ENCODE measurements at places on chromosomes 12 and 14.

DNA sequence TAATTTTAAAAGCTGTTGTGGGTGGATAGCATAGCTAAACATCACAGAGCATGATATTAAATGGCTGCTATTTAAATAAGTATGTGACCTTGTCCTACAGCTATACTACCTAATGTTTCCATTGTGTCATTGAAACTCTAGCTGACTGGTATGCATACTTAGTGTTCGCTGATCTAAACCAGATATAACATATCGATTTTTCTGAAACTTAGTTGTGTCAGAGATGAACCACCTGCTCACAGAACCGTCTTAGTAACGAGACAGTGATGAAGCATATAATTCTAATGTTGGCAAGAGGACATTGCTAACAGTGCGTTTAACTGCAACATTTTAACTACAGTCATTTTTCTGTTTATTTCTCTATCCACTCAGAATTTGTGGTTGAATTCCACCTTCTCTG, 36.1 kb upstream of the NUAK1 start:
- no peak for DNase-seq

DNA sequence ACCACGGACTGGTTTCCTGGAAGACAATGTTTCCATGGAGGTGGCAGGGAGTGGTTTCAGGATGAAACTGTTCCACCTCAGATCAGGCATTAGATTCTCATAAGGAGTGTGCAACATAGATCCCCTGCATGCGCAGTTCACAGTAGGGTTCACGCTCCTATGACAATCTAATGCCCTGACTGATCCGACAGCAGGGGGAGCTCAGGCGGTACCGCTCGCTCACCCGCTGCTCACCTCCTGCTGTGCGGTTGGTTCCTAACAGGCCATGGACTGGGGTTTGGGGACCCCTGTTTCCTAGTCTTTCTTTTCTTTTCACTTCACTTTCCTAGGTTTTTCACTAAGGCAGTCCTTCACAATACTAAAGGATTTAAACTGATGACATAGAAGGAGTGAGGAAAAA, 39.6 kb downstream of the GUCY2C start:
- DNase-seq: no peak

GRCh38 chr12:113359133-113359938, 949 bp downstream of the PLBD2 start:
- DNase-seq: no peak

DNA sequence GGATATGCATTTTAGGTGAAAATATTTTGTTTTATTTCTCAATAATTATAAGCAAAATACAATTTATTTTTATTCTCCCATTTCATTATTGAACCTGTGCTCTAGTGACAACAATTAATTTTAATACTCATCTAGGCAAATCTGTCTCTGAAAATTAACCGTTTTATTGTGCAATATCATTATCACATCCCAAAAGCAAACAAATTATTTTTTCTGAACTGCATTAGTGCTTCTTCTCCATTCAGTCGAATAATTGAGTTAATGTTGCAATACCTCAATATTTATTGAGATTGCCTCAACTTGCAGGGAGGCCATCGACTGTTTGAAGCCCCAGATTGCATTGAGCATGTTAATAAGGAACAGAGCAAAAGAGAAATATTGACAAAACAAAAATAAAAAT, 303.2 kb upstream of the LRFN5 start:
- no peak for DNase-seq

- no peak for DNase-seq
Observed at GRCh38 chr14:76918256-76918781, 92.1 kb downstream of the LRRC74A start.

Data from stimulated activated CD4-positive, alpha-beta T cell treated with anti-CD3 and anti-CD28 coated beads, Interleukin-15, amount 100 ng/mL, for 1 hour (primary cell).